NCI-H2107 (cell line): ENCODE measurements at places on chromosomes 4 and X.

GRCh38 chr4:174262624-174263444 is 20.6 kb downstream of the FBXO8 start:
- no peak for DNase-seq

DNA sequence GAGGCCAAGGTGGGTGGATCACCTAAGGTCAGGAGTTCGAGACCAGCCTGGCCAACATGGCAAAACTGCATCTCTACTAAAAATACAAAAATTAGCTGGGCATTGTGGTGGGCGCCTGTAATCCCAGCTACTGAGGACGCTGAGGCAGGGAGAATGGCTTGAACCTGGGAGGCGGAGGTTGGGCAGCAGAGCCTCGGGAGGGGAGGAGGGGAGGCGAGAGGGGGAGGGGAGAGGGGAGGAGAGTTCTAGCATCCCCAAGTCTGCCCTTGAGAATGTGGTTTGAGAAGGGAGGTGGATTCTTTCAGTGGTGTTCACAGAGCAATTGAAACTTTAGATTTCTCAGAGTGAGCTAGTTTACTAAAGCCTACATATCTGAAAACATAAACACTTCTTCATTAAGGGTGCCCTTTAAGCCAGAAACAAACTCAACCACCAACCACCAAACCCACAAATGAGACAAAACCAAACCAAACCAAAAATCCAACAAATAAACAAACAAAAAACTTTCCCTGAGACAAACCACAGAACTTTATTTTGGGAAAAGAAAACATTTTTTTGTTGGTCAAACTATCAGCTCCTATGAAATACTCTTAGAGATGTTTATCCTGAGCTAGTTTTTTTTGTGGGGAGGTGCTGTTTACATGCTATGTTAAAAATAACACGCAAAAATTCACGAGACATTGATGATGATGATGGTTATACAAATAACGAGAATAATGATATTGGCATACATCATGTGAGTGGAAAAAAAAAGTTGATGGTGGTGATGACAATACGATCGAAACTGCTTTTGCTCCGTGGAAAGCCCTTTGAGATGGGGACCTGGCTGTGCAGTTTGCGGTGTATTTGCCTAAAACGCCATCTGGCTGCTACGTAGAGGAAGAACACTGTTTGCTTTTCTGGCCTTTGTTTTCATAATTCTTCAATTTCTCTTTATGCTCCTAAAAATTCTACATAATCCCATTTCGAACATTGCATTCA is 98.2 kb upstream of the PRKX start:
- DNase-seq, result peak; percentile 34

DNA sequence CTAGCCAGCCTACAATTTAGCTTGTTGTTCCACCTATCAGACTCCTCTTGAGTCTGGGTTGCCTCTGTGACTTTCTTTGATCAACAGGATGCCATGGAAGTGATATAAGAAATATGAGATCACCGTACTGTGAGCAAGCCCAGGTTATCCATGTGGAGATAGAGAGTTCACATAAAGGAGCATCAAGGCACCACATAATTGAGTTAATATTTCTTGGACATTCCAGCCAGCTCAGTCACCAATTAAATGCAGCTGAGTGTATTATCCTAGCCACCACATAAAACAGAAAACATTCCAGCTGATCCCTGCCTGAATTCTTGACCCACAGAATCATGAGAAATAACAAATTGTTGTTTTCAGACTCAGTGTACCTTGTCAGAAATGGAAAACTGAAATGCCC is 253.6 kb downstream of the PPP1R2C start:
- no peak for DNase-seq

- no peak for DNase-seq
Observed at GRCh38 chr4:73780834-73781233, 40.5 kb downstream of the CXCL8 start.

GRCh38 chrX:32538554-32538953 is 672.8 kb downstream of the DMD start:
- DNase-seq, result no peak
